ENCODE measurements at places on chromosomes 11 and 22.

DNA sequence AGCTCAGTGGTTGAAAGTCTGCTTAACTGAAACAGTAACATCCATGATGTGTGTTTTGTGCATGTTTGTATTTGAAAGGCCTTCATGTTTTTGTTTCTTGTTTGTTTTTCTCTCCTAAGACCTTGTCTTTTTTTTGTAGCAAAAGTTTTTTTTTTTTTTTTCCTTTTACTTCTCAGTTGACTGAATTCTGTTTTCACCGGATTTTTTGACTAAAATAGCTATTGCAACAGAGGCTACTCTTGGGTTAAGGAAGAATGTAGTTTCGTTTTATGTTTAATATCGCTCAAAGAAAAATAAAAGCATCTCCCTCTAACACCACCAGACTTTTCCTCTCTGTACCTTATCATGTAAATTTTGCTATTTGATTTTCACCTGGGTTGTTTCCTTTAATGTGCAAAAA lies 15.1 kb downstream of the APOL6 start:
- no peak for DNase-seq

DNA sequence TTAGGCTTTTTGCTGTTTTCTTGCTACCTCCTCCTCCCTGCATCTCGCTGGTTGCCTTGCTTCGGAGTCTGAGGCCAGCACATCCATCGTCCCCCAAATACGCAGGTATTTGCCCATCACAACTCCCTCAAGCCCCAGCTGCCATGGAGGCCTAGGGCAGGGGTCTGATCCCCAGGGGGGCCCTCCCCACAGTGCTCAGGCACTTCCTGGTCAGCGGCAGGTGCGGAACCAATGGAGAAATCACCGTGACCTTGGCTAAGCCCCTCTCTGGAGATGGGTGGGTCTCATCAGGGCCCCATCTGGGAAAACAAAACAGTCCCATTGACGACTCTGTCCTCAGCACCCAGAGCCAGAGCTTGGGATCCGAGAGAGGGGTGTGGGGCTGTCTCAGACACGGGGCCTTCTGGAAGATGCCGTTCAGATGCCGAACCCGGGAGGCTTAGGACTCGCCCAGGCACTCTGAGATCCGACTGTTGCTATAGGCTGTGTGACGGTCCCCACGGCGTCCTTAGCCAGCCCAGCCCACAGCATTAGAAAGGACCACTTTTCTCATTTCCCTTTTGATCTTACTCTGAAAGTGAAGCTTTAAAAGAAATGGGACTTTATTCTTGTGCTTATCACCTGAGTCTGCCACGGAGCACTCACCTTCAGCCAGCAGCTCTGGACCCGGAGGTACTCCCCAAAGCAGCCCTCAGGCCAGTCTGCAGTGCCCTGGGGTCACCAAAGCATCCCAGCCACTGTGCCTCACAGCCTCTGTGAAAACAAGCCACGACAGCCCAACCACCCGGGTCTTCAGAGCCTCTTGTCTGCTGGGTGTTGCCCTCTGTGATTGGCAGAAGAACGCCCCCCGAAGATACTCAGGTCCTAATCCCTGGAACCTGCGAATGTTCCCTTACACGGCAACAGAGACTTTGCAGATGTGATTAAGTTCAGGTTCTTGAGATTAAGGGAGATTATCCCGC lies 61.2 kb upstream of the SLC22A12 start:
- DNase-seq, result no peak

DNA sequence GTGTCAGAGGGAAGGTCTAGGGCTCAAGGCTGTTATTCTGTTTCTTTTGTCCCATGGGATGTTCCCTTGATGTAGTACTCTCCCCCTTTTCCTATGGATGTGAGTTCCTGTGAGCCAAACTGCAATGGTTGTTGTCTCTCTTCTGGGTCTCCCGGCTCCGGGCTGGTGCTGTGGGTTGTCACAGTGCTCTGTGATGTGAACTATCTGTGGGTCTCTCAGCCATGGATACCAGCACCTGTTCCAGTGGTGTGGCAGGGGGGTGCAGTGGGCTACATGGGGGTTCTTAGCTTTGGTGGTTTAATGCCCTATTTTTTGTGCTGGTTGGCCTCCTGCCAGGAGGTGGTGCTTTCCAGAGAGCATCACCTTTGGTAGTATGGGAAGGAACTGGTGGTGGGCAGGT lies 941.1 kb downstream of the KCNA4 start:
- no peak for DNase-seq

DNA sequence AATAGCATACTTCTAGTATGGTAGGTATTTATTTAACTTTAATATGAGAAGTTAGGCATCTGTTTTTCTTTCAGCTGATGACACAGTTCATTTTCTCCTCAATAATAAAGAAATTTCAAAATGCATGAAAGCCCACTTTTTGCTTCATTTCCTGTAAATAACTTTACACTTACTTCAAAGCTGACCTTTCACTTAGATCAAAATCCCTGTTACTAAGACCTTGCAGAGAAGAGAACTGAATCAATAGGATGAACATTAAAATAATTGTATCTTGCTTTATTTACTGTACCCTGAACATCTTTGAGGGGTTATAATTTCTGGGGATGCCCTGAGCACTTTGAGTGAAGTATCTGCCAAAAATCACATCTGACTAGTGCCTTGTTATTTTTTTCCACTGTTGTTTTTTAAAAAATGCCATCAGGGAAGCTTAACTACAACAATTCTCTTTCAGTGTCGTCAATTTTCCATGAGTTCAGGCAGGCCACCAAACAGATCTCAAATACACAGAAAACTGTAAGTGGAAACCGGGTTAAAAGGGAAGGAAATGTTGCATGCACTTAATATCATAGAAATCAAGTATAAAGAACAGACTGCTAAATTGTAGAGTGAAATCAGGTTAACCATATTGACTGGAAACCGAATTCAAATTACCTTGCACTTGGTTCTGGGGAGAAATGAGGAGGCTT lies 206.2 kb downstream of the MAML2 start:
- no peak for DNase-seq

- no peak for DNase-seq
Measured at GRCh38 chr11:79139900-79140299, 300.9 kb downstream of the TENM4 start.

DNA sequence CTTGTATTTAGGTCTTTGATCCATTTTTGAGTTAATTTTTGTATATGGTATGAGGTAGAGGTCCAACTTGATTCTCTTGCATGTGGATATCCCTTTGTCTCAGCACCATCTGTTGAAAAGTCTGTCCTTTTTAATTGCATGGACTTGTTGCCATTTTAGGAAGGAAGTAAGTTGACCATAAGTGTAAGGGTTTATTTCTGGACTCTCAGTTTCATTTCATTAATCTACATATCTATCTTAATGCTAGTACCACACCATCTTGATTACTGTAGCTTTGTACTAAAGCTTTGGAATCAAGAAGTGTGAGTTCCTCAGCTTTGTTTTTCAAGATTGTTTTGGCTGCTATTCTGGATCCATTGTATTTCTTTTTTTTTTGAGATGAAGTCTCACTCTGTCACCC lies 31.4 kb downstream of the CBL start:
- no peak for DNase-seq

- DNase-seq, result no peak
Measured at GRCh38 chr11:45144126-45145082, 2.0 kb upstream of the PRDM11 start.

Measured in CD4-positive, alpha-beta T cell treated with Interleukin-2 at 100 ng/mL for 4 hours (primary cell).